ENCODE measurements at places on chromosomes 2 and 18. TPM values are rescaled to one million over a fixed set of nuclear protein-coding genes. Genes with fewer than 3 reads are reported as not detected.

DNA sequence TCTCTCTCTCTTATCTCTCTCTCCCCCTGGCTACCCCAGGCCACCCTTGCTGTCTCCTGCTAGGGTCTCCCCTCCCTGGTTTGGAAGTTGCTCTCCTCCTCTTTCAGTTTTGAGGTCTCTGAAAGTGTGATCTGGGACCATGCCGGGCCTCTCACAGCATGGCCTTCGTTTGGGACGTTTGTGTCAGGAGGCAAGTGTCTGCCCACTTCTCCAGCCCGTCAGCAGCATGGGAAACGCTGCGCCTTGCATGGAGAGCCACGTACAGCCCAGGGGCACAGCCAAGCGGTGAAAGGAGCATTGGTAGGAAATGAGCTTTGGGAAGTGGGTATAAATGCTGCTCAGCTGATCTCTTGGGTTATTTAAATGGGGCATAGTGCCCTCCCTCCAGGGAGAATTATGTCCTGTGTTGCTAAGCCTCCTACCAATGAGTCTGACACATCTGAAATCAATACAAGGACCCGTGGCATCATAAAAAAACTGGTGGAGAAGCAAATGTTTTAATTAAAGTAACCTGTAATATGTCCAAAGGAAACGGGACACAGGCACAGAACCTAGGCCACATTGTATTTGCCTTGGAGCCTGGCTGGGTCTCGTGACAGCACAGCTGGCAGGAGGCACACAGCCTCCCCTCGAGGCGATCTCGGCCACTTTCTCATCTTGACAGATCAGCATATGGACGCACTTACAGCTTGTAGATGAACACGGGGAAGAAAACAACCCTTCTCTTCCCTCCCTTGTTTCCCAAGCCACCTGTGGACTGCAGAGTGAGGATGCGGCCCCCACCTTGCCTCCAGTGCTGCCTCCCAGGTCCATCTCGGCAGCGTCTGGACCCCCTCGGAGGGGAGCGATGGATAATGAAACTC, 72.7 kb downstream of the SH3RF3 start:
- no peaks in the 10 kb centered on the region for H3K36me3 ChIP-seq
- no peak overlapping the region for H3K4me3 ChIP-seq
- no peaks in the 10 kb centered on the region for H3K4me1 ChIP-seq
- no peak overlapping the region for H3K27ac ChIP-seq

DNA sequence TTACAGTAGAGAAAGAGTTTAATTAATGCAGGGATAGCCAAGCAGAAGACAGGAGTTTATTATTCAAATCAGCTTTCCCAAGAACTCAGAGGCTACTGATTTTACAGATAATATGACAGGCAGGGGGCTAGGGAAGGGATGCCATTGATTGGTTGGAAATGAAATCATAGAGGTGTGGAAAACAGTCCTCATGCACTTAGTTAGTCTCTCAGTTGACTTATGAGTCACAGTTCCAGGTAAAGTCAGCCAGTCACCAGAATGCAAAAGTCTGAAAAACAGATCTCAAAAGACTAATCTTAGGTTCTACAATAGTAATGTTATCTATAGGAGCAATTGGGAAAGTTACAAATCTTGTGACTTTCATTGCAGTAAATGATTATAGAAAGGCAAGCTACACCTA, 676.4 kb upstream of the CHAC2 start:
- H3K4me3 ChIP-seq: no peak overlapping the region
- no peaks in the 10 kb centered on the region for H3K36me3 ChIP-seq
- DNase-seq: no peak
- no peaks in the 10 kb centered on the region for H3K4me1 ChIP-seq
- no peaks in the 10 kb centered on the region for H3K27me3 ChIP-seq

DNA sequence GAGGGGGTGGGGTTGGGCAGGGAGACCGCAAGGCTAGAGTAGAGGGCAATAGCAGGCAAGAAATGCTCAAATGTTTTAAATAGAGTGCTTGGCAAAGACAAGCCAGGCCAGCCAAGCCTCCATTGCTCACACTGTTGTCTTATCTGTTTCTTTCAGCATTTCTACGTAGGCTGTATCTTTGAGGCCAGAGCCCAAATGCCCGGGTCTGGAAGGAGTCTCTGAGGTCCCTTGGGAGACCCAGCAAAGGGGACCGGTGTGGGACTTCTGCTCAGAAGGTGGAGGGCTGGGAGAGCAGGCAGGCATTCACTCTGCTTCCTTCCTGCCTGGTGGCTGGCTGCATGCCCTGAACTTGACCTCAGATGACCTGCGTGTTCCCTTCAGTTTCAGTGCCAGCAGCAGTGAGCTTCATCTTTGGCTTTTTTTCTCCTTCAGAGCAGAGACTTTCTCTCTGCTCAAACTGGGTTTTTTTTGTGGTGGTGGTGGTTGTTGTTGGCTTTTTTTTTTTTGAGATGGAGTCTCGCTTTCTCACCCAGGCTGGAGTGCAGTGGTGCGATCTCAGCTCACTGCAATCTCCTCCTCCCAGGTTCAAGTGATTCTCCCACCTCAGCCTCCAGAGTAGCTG, 13.7 kb upstream of the TET3 start:
- H3K36me3 ChIP-seq: no peaks in the 10 kb centered on the region
- no peaks in the 10 kb centered on the region for H3K27me3 ChIP-seq
- H3K27ac ChIP-seq: peak overlapping the region; percentile 87
- H3K4me1 ChIP-seq: peaks cover 58% of the 10 kb centered on the region
- H3K4me3 ChIP-seq: peak overlapping the region; percentile 53

- no peaks in the 10 kb centered on the region for H3K36me3 ChIP-seq
- DNase-seq: no peak
- peaks cover 9% of the 10 kb centered on the region for H3K27me3 ChIP-seq
- no peak overlapping the region for H3K27ac ChIP-seq
Measured at GRCh38 chr2:11128243-11128951, 26.9 kb upstream of the SLC66A3 start.

DNA sequence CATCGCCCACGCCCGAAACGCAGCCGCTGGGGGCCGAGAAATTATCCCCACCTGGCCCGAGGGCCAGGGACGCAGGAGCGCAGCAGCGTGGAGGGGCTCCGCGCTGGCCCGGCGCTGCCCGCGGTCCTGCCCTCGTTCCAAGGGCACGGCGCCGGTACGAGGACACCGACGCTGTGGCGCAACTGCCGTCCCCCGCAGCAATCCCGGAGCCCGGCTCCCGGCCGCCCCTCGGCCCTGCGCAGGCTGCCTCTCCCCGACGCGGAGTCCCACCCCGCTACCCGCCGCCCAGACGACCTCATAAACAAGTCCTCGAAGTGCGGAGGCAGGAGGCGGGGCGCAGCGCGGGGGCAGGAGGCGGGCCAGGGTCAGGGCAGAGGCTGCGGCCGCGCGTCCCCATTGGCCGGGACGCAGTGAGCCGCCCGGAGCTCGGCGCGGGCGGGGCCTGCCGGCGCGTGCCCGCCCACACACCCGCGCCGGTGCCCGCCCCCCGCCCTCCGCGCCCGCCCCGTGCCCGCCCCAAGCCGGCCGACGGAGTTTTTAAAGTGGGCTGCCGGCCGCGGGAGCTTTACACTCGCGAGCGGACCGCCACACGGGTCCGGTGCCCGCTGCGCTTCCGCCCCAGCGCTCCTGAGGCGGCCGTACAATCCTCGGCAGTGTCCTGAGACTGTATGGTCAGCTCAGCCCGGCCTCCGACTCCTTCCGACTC, at the start of gene EPAS1:
Gene EPAS1, plus strand, starts transcription at position 568 of the 706 bp plus-strand sequence. CDS start 505 bp downstream, outside the sequence.
- peak within 1 kb of the TSS; percentile 52 for H3K27ac ChIP-seq
- no peaks in the 10 kb centered on the region for H3K36me3 ChIP-seq
- peak; percentile 89 for DNase-seq
- peak within 1 kb of the TSS; percentile 86 for H3K4me3 ChIP-seq
- H3K4me1 ChIP-seq: peaks cover 39% of the 10 kb centered on the region
- H3K27me3 ChIP-seq: peaks cover 71% of the 10 kb centered on the region

DNA sequence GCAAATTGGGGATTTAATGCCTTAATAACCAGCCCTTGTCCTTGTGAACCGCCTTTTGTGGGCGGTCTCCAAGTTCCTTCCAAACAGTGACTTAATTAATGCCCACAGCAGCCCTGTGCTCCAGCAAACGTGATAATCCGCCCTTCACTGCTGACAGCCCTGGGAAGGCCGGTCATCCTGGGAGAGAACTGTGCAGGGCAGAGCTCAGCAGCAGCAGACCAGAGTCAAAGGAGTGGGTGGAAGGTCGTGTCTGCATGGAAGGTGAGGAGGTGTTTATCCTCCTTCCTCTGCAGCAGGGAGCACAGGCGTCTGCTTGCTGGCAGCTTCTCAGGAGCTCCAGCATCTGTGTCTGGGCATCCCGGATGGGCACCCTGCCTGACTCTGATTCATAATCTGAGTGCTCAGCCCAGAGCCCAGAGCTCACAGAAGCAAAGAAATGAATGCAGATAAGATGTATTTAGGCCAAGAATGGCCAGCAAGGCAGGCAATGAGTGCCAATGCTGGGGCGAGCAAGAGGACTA, 270.0 kb upstream of the PXDN start:
- H3K4me3 ChIP-seq: no peak overlapping the region
- H3K27ac ChIP-seq: no peak overlapping the region
- no peak for DNase-seq

- no peaks in the 10 kb centered on the region for H3K27me3 ChIP-seq
Measured at GRCh38 chr18:42891705-42892104, 223.8 kb downstream of the RIT2 start.

DNA sequence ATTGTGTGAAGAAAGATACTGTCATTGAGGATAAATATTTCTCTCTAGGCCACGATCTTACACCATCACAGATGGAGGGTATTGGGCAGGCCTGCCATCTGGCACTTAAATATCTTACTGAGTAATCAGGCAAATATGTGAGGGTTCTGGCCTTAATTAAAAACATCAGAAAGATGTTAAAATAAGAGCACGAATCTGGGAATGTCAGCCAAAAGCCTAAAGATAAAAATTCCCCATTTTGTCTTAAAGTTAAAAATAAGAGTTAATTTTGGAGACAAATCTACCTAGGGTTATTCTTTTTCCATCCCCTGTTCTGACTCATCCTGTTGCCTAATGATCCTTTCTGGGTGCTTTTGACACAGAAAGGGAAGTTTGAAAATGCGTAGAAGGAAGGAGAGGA, 121.0 kb downstream of the SUCLG1 start:
- no peak for DNase-seq
- H3K4me1 ChIP-seq: no peaks in the 10 kb centered on the region
- H3K36me3 ChIP-seq: no peaks in the 10 kb centered on the region

DNA sequence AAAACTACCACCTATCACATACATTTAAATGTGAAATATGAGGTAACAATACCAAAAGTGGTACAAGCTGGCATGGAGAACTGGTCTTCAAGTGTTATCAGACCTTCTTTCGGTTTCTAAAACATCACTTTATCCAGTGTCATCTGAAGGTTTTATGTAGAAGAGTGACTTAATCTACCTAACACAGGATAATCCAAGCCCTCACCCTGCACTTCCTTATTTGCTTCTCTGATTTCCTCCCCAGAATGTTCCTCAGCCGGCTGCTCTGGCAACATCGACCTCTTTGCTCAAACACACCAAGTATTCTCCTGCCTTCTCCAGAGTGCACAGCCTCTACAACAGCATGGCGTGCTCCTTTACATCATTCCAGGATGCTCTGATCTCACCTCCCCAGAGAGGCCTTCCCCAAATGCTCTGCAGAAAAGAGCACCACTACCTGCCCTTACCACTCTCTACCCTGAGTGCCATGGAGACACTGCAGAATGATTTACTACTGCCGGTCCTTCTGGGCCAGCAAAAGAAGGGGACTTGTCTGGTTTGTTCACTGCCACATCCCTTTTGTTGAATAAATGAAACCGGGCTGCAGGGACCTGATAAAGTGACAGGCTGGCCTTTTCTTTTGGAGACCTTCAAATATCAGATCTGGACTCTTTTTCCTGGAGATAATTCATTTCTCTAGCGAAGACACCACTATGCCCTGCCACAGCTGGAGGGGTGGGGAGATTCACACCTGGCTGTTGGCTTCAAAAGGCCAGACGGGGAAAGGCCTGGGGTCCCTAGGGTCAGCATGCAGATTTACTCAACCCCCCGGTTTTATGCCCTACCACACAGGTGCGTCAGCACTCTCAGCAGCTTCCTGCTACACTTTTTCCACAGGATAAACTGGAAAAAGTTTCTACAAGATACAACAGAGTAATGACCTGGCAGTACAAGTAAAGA, 42.0 kb downstream of the TTR start:
- H3K36me3 ChIP-seq: peaks cover 2% of the 10 kb centered on the region
- H3K27me3 ChIP-seq: peaks cover 3% of the 10 kb centered on the region
- H3K4me1 ChIP-seq: peaks cover 20% of the 10 kb centered on the region
- no peak for DNase-seq
- no peak overlapping the region for H3K4me3 ChIP-seq

DNA sequence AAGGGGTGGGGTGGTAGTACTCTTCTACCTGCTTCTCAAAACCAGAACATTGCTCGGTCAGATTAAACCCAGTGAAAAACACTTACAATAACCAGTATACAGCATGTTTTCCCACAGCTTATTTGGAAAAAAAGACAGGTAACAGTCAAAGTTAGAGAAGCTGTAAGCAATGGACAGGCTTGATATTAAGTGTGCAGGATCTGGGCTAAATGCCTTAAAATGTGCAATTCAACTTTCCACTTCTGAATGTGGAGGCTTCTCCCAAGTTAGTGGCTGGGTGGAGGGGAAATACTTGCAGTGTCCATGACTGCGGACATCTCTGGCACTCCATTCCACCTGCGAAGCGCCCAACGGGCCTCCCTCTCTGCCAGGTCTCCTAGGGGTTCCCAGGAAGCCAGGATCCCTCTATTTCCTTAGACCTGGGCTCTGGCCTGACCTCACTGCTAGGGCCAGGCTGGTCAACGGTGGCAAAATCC, 5.3 kb downstream of the ZEB2 start:
- peaks cover 31% of the 10 kb centered on the region for H3K27me3 ChIP-seq
- peaks cover 2% of the 10 kb centered on the region for H3K36me3 ChIP-seq
- no peak overlapping the region for H3K27ac ChIP-seq
- DNase-seq: no peak
- H3K4me1 ChIP-seq: peaks cover 12% of the 10 kb centered on the region

- peak overlapping the region; percentile 75 for H3K4me3 ChIP-seq
- DNase-seq: peak; percentile 69
- no peaks in the 10 kb centered on the region for H3K27me3 ChIP-seq
- H3K4me1 ChIP-seq: peaks cover 92% of the 10 kb centered on the region
Measured at GRCh38 chr2:236545814-236546480, 23.7 kb upstream of the ACKR3 start.

DNA sequence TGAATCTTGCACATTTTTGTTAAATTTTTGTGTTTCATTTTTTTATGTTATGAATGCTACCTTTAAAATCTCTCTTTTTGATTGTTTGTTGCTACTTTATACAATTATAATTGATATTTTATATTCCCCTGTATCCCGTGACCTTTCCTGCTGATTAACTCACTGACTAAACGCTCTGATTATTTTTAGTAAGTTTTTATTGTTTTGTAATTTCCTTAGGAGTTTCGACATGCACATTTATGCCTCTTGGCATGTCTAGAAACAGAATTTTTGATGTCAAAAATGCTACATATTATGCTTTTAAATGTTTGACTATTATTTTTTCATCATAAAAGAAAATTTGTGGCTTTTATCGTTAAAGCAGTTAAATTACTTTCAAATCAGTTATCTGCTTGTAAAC, 1131.6 kb upstream of the TMEFF2 start:
- H3K4me3 ChIP-seq: no peak overlapping the region
- H3K36me3 ChIP-seq: no peaks in the 10 kb centered on the region
- no peak overlapping the region for H3K27ac ChIP-seq
- DNase-seq: no peak
- no peaks in the 10 kb centered on the region for H3K4me1 ChIP-seq

The ANKRD30BL gene
- total RNA-seq: not detected

The CDH7 gene
- not detected for total RNA-seq

The KIAA2012 gene
- total RNA-seq: not detected

The ADI1 gene
- 19.8 TPM for total RNA-seq

The CAPN14 gene
- total RNA-seq: not detected

The MARCO gene
- not detected for total RNA-seq
